ENCODE measurements at places on chromosomes 7 and 10. TPM values are rescaled to one million over a fixed set of nuclear protein-coding genes. Genes with fewer than 3 reads are reported as not detected.

ADAM8 gene
- 17.0 TPM for total RNA-seq

ELFN1 gene
- 1.2 TPM for total RNA-seq

DNA sequence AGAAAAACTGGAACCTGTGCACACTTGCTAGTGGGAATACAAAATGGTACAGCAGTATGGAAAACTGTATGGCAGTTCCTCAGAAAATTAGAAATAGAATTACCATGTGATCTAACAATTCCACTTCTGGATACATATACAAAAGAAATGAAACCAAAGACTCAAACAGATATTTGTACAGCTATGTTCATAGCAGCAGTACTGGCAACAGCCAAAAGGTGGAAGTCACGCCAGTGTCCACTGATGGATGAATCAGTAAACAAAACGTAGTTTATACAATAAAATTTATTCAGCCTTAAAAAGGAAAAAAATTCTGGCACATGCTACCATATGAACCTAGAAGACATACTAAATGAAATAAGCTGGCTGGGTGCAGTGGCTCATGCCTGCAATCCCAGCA, 23.0 kb downstream of the IDE start:
- no peak for DNase-seq
- no peak overlapping the region for H3K4me3 ChIP-seq
- H3K4me1 ChIP-seq: no peaks in the 10 kb centered on the region
- H3K36me3 ChIP-seq: peaks cover 3% of the 10 kb centered on the region
- no peak overlapping the region for H3K27ac ChIP-seq
- peaks cover 2% of the 10 kb centered on the region for H3K27me3 ChIP-seq

DNA sequence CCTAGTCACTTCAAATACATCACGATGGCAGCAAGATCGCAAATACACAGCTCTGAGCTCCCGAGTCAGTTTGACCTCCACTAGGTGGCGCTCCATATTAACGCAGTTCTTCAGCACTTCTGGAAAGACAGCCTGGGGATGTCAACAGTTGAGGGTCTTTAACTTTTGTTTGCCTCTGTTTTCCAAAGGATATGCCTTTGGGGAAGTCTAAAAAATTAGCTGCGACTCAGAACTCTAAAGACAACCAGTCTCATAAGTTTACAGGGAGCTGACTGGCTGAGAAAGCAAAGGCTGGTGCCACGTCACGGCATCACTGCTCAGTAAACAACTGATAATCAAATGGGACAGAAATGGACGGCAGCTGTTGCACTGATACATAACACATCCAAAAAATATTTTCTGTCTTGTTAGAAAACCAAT, 458.8 kb downstream of the SORCS1 start:
- no peaks in the 10 kb centered on the region for H3K36me3 ChIP-seq
- no peak overlapping the region for H3K27ac ChIP-seq
- no peak for DNase-seq
